Activated CD4-positive, alpha-beta T cell treated with anti-CD3 and anti-CD28 coated beads for 36 hours (primary cell): ENCODE measurements at places on chromosomes 6 and 20.

- H3K27me3 ChIP-seq = no peaks in the 10 kb centered on the region
- H3K4me3 ChIP-seq = no peak overlapping the region
- H3K36me3 ChIP-seq = no peaks in the 10 kb centered on the region
Observed at GRCh38 chr6:95133578-95133977, 443.8 kb upstream of the MANEA start.

DNA sequence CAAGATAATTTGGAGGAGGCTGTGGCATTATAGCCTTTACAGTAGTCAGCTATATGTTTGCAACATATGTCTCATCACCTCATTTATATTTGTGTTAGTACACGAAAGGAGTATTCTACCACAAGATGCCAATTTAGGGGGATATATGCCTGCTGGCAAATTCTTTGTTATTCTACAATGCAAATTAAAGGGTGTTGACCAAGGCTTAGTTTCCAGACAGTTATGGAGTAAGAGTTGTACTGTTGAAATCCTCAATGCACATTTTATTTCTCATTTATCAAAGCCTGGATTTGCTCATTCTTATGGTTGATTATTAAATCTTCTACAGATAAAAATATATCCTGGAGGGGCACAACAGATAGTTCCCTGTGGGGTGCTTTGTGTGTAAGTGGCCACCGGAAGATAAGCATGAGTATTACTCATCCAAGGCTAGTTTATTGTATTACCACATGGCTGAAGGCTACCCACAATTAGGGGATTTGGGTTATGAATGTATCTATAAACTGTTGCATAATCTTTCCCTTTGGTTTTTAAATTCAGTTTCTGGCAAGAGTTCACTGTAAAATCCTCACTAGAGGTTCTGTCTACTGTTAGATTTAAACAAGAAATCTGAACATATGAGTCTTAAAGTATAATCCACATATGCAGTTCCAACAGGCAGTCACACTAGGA, 9.0 kb downstream of the CST9 start:
- no peaks in the 10 kb centered on the region for H3K4me1 ChIP-seq
- H3K36me3 ChIP-seq = no peaks in the 10 kb centered on the region
- H3K4me3 ChIP-seq = no peak overlapping the region
- H3K27ac ChIP-seq = no peak overlapping the region

- H3K4me3 ChIP-seq = no peak overlapping the region
- no peak for DNase-seq
- H3K27ac ChIP-seq = no peak overlapping the region
- no peaks in the 10 kb centered on the region for H3K36me3 ChIP-seq
- no peaks in the 10 kb centered on the region for H3K4me1 ChIP-seq
- H3K27me3 ChIP-seq = no peaks in the 10 kb centered on the region
Observed at GRCh38 chr6:66675906-66676305, 968.9 kb upstream of the EYS start.

DNA sequence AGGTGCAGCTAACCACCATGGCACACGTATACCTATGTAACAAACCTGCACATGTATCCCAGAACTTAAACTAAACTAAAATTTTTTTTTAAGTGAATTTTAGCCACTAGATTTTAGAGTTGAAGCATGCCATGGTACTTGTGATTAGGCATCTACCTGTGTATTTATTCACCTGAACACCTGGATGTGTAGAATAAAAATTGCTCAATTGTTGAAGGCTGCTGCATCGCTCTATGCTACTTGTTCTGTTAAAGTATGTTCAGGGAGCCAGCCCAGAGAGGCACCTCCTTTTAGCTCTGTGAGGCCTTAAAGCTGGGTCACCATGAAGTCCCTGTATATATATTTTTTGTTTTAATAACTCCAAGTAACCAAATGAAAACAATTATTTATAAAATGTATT, 28.3 kb downstream of the SLC22A3 start:
- no peak overlapping the region for H3K4me3 ChIP-seq
- no peak overlapping the region for H3K27ac ChIP-seq
- no peaks in the 10 kb centered on the region for H3K36me3 ChIP-seq
- DNase-seq = no peak
- H3K4me1 ChIP-seq = no peaks in the 10 kb centered on the region
- H3K27me3 ChIP-seq = peaks cover 18% of the 10 kb centered on the region

DNA sequence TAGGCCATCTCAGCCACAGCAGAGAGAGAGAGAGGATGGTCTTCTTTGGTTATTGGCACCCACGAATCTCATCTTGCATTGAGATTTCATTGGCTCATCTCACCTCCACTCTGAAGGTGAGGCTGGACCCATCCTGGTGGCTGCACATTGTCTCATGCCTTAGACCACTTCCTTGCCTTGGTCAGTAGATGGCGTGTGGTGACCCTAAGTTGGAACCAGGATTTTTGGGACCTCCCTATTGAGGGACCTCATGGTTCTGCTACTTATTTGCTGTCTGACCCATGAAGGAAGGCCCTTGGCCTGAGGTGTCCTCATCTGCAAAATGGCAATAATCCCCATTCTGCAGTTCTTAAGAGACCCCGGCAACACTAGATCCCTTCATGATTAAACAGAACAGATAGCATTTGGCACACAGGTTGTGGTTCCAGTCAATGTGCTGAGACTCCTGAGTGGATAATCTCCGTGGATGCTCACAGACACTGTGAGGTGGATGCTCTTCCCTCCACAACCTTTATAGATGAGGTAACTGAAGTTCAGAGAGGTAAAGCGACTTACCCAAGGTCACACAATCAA, 21.5 kb upstream of the AAR2 start:
- H3K27ac ChIP-seq = no peak overlapping the region
- H3K27me3 ChIP-seq = no peaks in the 10 kb centered on the region
- peak; percentile 31 for DNase-seq
- H3K4me1 ChIP-seq = no peaks in the 10 kb centered on the region
- no peak overlapping the region for H3K4me3 ChIP-seq

- DNase-seq = no peak
- H3K27me3 ChIP-seq = no peaks in the 10 kb centered on the region
- no peak overlapping the region for H3K4me3 ChIP-seq
- no peaks in the 10 kb centered on the region for H3K4me1 ChIP-seq
- H3K27ac ChIP-seq = no peak overlapping the region
Observed at GRCh38 chr20:52529826-52530225, 338.2 kb upstream of the ZFP64 start.

DNA sequence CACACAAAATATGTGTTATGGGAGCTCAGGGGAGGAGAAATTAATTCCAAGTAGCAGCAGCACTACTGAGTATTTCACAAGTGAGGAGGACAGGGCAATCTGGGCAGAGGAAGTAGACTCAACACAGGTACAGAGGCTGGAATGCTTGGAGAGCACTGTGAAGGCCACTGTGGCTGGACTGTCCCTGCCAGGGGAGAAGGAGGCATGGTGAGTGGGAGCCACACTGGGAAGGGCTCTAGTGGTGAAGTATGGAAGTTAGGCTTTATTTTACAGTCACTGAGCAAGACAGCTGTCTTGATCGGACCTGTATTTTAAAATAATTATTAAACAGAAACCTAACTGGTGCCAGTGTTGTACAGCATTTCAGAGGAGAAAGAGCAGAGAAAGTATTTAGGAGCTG, 28.8 kb downstream of the FAM229B start:
- H3K4me3 ChIP-seq = no peak overlapping the region
- peaks cover 17% of the 10 kb centered on the region for H3K4me1 ChIP-seq
- H3K27me3 ChIP-seq = peaks cover 8% of the 10 kb centered on the region
- no peak for DNase-seq
- no peaks in the 10 kb centered on the region for H3K36me3 ChIP-seq

- peaks cover 3% of the 10 kb centered on the region for H3K36me3 ChIP-seq
- H3K4me1 ChIP-seq = peaks cover 6% of the 10 kb centered on the region
- H3K27ac ChIP-seq = no peak overlapping the region
- no peak for DNase-seq
Observed at GRCh38 chr6:35042031-35042815, 98.9 kb downstream of the TCP11 start.

DNA sequence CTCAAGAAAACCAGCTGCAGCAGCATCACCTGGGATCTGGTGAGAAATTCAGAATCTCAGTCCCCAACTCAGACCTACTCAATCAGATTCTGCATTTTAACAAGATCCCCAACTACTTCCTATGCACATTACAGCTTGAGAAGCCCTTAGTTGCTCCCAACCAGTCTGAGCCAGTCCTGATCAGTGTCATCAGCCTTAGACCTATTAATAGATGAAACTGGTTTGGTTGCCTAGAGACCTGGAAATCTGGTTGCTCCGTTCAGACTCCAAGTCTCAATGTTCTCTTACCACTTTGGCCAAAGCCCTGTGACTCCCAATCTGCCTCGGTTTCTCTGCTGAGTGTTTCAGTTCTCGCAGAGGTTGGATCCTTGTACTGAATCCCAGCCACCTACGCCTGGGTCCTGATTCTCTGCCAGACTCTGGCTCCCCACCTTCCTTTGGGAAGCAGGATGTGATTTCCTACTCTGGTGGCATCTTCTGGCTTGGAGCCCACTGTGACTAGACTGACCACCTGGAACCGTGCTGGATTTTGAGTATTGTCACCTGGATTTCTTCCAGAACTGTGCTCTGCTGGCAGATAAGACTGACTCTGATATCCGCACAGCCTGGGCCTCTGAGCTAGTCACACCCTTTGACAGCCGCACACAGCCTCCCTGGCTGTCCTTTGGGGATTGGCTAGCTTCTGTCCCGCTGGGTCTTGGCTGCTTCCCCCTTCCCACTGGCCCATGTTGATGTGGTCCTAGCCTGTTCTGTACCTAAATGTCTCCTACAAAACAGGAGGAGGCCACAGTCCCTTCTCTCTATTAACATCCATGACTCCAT, 20.3 kb upstream of the ATXN1 start:
- no peaks in the 10 kb centered on the region for H3K4me1 ChIP-seq
- no peaks in the 10 kb centered on the region for H3K36me3 ChIP-seq
- H3K4me3 ChIP-seq = no peak overlapping the region
- H3K27ac ChIP-seq = no peak overlapping the region
- peaks cover 2% of the 10 kb centered on the region for H3K27me3 ChIP-seq

DNA sequence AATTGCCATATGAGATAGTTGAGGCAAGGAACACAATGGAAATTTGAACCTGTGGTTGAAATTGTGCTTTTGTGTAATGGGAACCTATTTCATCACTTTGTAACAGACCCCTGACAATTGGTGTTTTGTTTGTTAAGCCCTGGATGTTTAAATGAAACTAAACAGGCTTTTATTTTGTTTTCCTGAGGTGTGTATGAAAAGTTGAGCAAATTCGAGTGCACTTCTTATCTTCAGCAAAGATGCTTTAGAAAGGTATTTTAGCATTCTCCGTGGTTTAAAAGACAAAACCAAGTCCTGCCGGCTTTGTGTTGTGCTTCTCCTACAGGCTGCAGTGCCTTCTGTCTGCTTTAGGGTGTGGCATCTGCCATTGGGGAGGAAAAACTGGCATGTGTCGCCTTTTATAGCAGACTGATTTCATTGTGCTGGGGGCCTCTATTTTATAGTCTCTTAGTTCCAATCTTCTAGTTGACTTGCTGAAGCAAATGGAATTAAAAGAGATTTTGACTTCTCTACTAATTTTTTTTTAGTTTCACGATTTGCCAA, 2.2 kb upstream of the ARID1B start:
- H3K4me3 ChIP-seq = no peak overlapping the region
- no peaks in the 10 kb centered on the region for H3K27me3 ChIP-seq
- H3K27ac ChIP-seq = peak overlapping the region; percentile 29
- no peak for DNase-seq
- H3K36me3 ChIP-seq = no peaks in the 10 kb centered on the region
- peaks cover 13% of the 10 kb centered on the region for H3K4me1 ChIP-seq

- H3K4me3 ChIP-seq = no peak overlapping the region
- H3K36me3 ChIP-seq = no peaks in the 10 kb centered on the region
- no peak for DNase-seq
- no peaks in the 10 kb centered on the region for H3K27me3 ChIP-seq
- H3K27ac ChIP-seq = no peak overlapping the region
Observed at GRCh38 chr6:37634238-37634826, 63.4 kb downstream of the MDGA1 start.

DNA sequence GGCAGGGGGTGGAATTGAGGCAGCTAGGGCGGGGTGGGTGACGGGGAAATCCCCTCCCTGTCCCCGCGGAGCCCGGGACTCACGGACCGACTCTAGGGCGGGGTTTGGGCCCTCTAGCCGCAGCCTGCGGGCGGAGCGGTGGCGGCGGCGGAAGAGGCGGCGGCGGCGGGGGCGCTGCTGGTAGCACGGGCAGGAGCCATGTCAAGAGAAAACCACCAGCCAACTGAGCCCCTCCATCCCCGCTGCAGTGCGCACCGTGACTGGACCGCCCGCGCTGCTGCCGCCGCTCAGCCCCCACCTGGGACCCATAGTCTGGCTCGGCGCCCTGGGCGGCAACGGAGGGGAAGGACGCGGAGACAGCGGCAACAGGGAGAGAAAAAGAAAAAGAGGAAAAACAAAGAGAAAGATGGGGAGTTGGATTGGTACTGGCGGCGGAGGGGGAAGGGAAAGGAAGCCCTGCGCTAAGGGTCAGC, 1.2 kb upstream of the C6orf62 start:
- peak; percentile 86 for DNase-seq
- H3K4me3 ChIP-seq = peak overlapping the region; percentile 99
- H3K4me1 ChIP-seq = peaks cover 39% of the 10 kb centered on the region

- DNase-seq = no peak
- H3K27ac ChIP-seq = no peak overlapping the region
- no peak overlapping the region for H3K4me3 ChIP-seq
- peaks cover 27% of the 10 kb centered on the region for H3K4me1 ChIP-seq
- no peaks in the 10 kb centered on the region for H3K36me3 ChIP-seq
- H3K27me3 ChIP-seq = no peaks in the 10 kb centered on the region
Observed at GRCh38 chr6:134233180-134233955, 84.5 kb downstream of the SGK1 start.

GRCh38 chr6:125066964-125067363, 86.6 kb upstream of the TPD52L1 start:
- H3K27me3 ChIP-seq = no peaks in the 10 kb centered on the region
- H3K36me3 ChIP-seq = no peaks in the 10 kb centered on the region
- no peak overlapping the region for H3K27ac ChIP-seq
- H3K4me1 ChIP-seq = peaks cover 4% of the 10 kb centered on the region

DNA sequence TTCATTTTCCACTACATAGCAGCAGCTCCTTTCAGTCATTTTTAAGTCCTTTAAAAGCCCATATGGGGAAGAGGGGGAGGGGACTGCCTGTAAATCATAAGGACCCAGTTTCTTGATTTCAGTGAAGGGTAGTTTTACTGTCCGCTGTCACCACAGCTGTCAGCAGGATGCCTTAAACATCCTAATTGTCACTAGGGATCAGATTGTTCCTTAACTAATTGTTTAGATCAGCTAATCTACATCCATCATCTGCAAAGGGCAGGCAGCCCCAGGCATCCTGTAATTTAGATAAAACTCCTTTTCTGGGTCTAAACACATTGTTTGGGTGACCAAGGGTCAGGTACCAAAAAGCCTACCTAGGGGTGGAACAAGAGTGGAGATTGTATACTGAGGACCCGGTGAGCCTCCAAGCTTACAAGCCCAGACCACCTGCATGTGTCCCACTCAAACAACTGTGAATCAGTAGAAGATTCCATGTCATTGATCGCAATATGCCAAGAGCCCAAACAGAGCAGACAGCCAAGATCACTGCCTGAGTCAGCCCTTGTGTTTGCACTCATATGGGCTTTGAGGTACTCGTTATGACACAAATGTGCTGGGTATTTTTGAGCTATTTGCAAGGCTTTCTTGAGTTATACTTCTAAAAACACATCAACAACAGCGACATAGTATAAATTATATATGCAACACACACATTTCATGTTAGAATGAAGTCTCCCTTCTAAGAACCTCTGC, 198.7 kb upstream of the CEP162 start:
- H3K4me1 ChIP-seq = no peaks in the 10 kb centered on the region
- H3K4me3 ChIP-seq = no peak overlapping the region
- H3K27me3 ChIP-seq = peaks cover 7% of the 10 kb centered on the region
- no peak for DNase-seq

GRCh38 chr20:49813305-49813974, 812 bp downstream of the SLC9A8 start:
- H3K27me3 ChIP-seq = no peaks in the 10 kb centered on the region
- DNase-seq = no peak
- peak overlapping the region; percentile 94 for H3K4me3 ChIP-seq
- H3K27ac ChIP-seq = peak overlapping the region; percentile 98

- no peak for DNase-seq
- H3K27me3 ChIP-seq = no peaks in the 10 kb centered on the region
- no peaks in the 10 kb centered on the region for H3K4me1 ChIP-seq
- H3K27ac ChIP-seq = no peak overlapping the region
Observed at GRCh38 chr6:82076916-82077315, 170.6 kb downstream of the IBTK start.
